Epithelial cell of proximal tubule (primary cell): ENCODE measurements at places on chromosomes 16 and 17. TPM values are rescaled to one million over a fixed set of nuclear protein-coding genes. Genes with fewer than 3 reads are reported as not detected.

MED31 gene
- 10.1 and 23.9 TPM in 2 replicates for total RNA-seq

FAM117A gene
- 3.8 and 4.7 TPM in 2 replicates for total RNA-seq

DNA sequence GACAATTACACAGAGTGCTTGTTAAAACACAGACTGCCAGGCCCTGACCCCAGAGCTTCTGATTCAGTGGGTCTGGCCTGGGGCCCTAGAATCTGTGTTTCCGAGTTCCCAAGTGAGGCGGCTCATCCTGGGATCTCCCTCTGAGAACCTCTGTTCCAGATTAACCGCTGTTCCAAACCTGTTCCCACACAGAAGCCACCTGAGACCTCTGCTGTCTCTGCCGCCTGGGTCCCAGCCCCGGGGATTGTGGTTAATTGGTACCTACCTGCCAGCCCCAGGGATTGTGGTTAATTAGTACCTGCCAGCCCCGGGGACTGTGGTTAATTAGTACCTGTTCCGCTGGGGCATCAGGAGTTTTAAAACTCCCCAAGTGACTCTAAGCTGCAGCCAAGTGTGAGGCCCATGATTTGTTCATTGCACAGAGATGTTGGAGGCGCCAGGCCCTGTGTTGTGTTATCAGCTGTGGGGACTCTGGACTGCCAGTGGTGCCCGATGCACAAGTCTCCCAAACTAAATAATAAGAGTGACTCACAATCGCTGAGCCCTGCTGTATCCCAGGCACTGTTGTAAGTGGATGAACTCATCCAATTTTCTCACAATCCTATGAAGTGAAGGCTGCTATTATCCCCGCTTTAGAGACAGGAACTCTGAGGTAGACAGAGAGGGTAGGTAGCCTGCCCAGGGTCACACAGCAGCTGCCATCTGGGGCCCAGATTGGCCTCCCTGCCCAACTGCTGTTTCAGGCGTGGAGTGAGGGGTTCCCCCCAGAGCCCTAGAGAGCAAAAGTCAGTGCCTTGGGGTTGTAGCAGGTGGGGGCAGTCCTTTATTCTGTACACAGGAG lies 219.7 kb downstream of the IRF8 start:
- DNase-seq, result peak; percentile 9

GRCh38 chr17:11170881-11171280 lies 70.1 kb upstream of the SHISA6 start:
- no peak for DNase-seq

- no peak for DNase-seq
Observed at GRCh38 chr17:50026837-50027171, 29.1 kb upstream of the ITGA3 start.

- DNase-seq, result no peak
Observed at GRCh38 chr16:88049561-88050545, 98.6 kb downstream of the BANP start.
